ENCODE measurements at places on chromosomes 6 and 20.

DNA sequence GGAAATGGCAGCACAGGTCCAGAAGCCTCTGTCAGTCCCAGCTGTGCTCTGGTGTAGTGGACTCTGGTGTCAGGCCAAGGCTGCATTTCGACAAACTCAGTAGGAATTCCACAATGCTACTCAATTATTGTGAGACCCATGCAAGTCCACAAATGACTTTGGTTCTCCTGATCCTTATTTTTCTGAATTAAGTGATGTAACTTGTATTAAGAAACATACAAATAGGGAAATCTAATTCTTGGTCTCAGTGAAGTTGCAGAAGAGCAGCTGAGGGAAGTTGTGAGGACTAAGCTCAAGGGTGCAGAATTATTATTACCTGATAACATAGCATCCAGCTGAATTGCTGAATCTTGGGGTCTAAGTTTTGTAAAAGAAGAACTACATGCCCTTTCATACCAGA lies 116.8 kb downstream of the MAFB start:
- no peak for DNase-seq

- DNase-seq = no peak
These were observed 339.4 kb downstream of the CDKAL1 start for GRCh38 chr6:20873425-20874190.

- no peak for DNase-seq
These were observed 63.8 kb upstream of the CD83 start for GRCh38 chr6:14053811-14054210.

GRCh38 chr6:122790028-122790422 lies 967 bp downstream of the SMPDL3A start:
- no peak for DNase-seq

DNA sequence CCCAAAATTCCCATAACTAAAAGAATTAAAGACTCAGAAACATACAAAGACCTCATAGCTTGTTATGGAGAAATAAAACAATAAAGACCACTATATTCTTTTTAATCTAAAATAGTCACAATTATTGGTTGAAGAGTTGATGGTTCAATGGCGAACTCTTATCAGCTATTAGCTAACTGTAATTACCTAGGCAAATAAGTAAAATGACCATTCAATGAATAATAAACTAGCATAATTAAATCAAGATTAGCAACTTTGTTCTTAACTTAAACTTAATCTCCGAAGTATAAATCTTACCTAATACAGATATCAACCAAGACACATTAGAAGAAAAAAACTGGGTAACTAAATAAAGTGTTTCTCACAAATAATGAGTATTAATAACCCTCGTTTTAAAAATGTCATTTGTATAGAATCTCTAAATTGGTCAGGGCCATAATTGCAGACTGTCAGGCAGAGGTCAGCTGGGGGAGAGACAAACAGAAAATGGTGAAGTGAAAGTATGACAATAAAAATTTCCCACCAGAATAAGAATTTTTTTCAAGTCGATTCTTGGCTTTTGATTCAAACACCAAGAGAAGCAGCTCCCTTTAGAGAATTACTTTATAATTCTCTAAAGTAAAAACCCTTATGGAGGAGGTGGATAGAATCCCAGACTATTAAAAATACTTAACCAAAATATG lies 1.7 kb downstream of the FKBP5 start:
- DNase-seq = no peak

DNA sequence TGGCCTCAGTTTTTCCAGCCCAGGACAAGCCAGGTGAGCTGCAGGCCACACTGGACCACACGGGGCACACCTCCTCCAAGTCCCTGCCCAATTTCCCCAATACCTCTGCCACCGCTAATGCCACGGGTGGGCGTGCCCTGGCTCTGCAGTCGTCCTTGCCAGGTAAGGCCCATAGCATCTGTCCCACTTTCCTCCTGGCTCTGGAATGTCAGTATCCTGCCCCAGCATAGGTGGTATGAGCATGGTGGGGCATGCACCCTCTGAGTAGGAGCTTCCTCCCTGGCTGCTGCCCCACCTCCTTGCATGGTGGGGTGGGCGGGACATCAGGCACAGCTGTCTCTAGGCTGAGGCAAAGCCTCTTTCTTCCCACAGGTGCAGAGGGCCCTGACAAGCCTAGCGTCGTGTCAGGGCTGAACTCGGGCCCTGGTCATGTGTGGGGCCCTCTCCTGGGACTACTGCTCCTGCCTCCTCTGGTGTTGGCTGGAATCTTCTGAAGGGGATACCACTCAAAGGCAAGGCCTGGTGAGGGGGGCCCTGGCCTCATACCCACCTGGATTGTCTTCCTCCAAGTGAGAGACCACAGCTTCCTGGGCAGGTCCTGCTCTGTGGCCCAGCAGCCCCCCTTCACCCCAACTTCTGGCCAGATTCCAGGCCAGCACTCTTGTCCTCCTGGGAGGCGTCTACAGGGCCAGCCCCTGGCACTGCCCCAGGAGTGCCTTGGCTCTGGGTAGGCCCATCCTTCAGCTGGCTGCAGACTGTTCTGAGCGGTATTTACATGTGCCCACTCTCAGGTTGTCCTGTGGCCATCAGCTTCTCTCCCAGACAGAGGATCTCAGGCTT lies 9.1 kb downstream of the PI16 start:
- DNase-seq = no peak

DNA sequence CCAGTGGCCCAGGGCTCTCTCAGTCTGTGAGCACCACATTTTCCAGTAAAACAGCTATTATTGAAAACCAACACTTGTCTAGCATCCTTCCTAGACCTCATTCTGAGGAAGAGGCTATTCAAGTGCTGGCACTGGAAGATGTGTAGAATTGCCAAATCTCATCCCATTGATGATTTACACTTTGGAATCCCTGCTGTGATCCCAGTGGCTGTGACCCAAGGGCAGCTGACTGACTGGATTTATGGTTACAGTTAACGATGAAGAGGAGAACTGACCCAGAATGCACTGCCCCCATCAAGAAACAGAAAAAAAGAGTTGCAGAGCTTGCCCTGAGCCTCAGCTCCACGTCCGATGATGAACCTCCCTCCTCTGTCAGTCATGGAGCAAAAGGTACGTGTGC lies 2.4 kb downstream of the CMTR1 start:
- DNase-seq = no peak

DNA sequence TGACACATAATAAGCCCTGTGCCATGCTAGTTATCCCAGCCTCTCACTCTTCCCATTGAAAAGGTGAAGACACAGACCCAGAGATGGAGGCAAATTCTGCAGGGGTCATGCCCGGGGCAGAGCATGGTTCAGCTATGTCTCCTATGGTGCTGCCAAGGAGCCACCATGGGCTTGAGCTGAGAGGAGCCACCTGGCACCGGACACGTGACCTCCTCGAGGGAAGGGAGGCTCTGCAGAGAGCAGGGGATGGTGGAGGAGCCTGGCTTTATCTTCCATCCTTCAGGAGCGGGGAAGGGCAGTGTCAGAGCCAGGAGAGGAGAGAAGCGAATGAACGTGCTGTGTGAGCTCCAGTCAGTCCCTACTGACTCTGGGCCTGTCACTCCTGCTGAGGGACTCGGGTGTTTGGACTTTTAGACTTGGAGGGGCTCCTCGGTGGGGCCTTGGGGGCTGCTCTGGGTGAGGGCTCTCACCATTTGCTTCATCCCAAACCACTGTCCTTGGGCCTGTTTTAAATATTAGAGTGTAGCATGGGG lies 11.1 kb upstream of the CCN5 start:
- no peak for DNase-seq

- no peak for DNase-seq
These were observed 75.5 kb upstream of the SLCO4A1 start for GRCh38 chr20:62566771-62567170.
